Putamen (tissue), 1 donor: ENCODE measurements at places on chromosomes 7 and 10.

- DNase-seq = no peak
These were observed 55.7 kb downstream of the JAKMIP3 start for GRCh38 chr10:132121511-132121830.

- DNase-seq = no peak
These were observed 411.8 kb downstream of the ARL4A start for GRCh38 chr7:13099154-13099795.

GRCh38 chr10:49353026-49353894, 42.6 kb downstream of the DRGX start:
- DNase-seq = no peak

GRCh38 chr10:124176349-124177179, 83.2 kb upstream of the CHST15 start:
- DNase-seq = no peak

GRCh38 chr10:85612833-85613232, 753.8 kb downstream of the GRID1 start:
- DNase-seq = no peak

GRCh38 chr7:57179776-57180415, 47.7 kb upstream of the ZNF479 start:
- no peak for DNase-seq

GRCh38 chr7:25132430-25132829, 7.4 kb upstream of the CYCS start:
- no peak for DNase-seq

DNA sequence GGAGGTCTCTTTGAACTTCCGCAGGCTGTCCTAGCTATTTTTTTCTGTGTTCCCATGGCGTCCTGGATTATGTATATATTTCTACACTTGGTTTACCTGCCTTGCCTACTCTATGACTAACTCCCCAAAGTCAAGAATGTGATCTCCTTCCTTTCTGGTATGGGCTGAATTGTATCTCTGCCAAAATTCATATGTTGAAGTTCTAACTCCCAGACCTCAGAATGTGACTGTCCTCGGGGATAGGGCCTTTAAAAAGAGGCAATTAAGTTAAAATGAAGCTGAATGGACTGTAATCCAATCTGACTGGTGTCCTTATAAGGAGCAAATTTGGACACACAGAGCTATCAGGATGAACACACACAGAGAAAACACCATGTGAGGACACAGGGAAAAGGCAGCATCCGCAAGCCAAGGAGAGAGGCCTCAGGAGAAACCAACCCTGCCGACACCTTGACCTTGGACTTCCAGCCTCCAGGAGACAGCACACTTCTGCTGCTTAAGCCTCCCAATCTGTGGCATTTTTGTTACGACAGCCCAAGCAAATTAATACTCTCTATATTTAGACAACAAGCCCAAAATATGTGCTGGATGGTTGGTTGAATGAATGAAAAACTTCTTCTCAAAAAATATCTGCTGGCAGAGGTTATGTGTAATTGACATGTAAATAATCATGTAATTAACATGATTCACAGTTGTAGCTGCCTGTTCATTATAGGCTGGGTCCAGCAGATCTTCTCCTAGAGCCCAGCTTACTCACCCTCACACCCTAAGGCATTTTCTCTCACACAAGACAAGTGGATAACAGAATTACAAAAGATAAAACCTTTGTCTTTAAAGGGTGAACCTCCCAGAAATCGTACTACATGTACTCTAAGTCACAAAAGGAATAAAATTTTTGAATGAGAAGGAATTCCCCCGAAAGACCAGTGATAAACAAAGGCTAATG, 123.7 kb downstream of the CUBN start:
- DNase-seq = no peak

DNA sequence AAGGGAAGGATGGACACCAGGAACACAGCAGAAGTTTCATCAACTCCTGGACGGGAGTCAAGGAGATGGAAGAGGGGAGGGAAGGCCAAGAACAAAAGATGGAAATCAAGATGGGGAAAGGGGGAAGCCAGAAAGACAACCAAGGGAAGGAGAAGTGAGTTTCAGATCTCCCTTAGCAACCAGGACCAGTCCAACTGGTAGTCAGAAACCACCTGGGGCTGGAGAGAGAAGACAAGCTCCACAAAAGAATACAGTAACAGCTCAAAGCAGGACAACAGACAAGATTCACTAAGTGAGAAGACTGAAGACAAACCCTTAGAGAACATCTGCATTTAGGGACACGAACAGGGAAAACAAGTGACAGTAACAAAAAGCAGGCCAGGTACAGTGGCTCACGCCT, 30.6 kb downstream of the CDCA7L start:
- DNase-seq = no peak

DNA sequence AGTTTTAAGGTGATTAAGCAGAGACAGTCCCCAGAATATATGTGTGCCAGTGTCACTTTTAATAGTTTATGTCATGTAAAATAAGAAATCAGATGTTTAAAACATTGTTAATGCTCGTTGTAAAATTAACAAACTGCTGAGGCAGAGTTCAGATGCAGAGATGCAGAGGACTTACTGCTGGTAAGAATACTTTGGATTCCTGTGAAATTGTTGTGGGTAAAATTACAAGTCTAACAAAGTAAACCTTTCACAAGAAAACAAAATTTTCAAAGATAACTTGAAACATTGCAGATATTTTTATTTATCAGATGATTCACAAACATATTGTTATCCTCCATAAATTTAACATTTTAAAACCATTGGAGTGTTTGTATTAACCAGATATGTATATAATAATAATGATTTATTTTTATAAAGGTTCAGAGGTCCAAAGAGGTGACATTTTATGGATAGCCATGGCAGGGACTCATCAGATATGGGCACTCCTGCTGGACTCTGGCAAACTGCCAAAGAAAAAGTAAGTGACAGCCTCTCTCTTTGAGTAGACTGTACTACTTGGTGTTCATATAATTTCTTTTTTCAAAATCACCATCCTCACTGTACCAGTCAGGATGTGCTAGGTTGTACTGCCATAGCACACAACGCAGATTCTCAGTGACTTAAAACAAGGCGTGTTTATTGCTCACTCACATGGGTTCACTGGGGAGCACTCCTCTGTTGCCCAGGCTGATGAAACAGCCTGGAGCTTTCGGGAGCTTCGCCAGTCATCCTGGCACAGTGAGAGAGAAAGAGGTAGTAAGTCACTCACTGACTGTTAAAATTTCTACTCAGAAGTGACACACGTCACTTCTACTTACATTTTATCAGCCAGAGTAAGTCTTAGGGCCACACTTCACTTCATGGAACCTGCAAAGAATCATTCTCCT, 43.5 kb downstream of the NHLRC2 start:
- no peak for DNase-seq

DNA sequence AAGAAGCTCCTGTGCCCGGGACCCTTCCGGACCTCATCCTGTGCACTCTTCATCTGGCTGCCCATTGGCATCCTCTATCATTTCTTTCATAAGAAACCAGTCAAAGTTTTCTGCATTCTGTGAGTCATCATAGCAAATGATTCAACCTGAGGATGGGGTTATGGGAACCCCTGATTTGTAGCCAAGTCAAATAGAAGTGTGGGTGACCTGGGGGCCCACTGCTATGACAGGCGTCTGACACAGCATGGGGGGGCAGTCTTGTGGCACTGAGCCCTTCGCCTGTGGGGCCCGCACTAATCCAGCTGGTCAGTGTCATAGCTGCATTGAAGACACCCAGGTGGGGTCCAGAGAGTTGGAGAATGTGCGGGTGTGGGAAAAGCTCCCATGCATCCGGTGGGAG, 230.4 kb downstream of the USP6NL start:
- DNase-seq = no peak
